NCI-H524 (cell line): ENCODE measurements at places on chromosomes 1 and 21.

- DNase-seq = peak; percentile 17
These were observed 503 bp upstream of the PIGM start for GRCh38 chr1:160032165-160032820.

- no peak for DNase-seq
These were observed at the start of gene SLAMF6 for GRCh38 chr1:160522622-160523345. Gene SLAMF6, minus strand, starts transcription at chr1:160523255. Its CDS starts 63 bp downstream, at chr1:160523192.

- peak; percentile 26 for DNase-seq
These were observed 39.0 kb downstream of the LRP8 start for GRCh38 chr1:53288790-53289429.

GRCh38 chr1:17438318-17439249 lies 893 bp downstream of the RCC2 start:
- peak; percentile 21 for DNase-seq

DNA sequence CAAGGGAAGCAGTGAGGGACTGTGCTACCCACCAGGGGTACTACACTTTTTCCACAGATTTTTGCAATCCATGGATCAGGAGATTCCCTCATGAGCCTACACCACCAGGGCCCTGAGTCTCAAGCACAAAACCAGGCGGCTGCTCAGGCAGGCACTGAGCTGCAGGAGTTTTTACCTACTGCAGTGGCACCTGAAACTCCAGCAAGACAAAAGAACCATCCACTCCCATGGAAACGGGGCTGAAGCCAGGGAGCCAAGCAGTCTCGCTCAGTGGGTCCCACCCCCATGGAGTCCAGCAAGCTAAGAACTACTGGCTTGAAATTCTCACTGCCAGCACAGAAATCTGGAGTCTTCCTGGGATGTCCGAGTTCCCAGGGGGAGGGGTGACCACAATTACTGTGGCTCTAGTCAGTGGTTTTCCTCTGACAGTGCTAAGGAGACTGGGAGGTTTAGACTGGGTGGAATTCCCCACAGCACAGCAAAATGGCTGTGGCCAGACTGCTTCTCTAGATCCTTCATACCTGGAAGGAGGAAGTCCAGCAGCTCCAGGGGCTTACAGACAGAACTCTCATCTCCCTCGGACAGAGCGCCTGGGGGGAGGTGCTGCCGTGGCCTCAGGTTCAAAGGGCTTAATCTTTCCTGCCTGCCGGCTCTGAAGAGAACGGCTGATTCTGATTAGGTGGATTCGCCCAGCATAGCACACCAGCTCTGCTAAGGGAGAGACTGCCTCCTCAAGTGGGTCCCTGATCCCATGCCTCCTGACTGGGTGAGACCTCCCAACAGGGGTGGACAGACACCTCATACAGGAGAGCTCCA lies 437.8 kb downstream of the LTN1 start:
- no peak for DNase-seq

DNA sequence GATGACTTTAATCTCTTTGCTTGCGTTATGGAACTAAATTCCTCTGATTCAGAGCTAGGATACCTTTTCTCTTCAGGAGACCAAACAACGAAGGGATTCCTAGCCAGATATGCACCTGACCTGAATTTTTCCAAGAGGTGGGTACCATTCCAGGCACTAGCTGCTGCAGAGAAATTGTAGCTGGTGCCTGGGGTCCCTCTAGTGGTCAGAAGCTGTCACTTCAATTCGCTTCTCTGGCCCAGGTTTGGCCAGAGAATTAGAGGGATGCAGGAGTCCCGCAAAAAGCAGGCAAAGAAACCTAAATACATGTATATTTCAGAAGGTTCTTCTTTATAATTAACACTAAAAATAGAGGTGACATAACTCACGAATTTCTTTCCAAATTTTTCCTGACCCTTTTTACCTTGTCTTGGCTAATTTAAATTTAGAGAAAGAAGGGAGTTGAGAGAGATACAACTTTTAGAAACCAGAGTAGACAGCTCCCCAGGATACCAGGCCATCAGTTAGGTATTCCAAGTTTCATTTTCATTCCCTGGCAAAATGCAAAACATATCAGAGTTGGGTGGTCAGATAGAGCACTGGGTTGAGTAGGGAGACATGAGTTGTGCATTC lies 9.6 kb downstream of the ACKR1 start:
- peak; percentile 59 for DNase-seq

GRCh38 chr1:156126630-156127534 lies 12.4 kb downstream of the LMNA start:
- DNase-seq = no peak

DNA sequence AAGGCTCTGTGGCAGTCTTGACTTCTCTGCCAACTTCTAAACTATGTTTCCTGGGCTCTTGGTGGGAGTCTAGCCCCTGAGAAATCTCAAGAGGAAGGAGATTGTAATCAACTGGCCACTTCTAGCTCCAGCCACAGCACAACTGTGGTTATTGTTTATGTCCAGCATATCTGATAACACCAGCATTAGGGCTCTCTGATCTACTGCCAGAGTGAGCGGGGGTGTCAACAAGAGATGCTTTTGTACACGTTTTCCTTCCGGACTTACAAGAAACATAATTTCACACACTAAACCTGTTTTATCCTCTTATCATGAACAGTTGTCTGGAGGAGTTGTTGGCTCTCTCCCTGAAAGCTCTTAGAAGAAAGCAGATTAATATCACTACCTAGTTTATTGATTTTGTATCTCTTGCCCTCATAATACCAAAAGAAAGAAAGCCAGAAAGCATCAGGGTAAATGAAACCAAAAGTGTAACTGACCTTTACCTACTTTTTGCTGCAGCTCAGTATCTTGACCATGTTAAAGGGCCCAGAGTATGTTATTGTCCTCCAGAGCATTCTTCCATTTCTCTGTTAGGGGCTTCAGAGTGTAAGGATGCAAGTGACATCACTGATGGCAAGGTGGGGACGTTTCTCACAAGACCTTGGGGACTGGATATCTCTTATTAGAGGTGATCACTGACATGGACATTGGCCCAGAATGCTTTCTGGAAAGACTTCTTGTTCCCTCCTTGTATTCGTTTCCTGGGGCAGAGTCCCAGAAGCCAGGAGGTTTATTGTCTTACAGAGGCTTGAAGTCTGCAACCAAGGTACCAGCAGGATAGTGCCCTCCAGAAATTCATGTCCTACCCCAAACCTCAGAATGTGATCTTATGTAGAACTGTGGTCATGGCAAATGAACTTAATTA lies 9.6 kb upstream of the SH2D1B start:
- DNase-seq = no peak

- DNase-seq = peak; percentile 40
These were observed 7.5 kb upstream of the WNT3A start for GRCh38 chr1:227999056-227999930.

DNA sequence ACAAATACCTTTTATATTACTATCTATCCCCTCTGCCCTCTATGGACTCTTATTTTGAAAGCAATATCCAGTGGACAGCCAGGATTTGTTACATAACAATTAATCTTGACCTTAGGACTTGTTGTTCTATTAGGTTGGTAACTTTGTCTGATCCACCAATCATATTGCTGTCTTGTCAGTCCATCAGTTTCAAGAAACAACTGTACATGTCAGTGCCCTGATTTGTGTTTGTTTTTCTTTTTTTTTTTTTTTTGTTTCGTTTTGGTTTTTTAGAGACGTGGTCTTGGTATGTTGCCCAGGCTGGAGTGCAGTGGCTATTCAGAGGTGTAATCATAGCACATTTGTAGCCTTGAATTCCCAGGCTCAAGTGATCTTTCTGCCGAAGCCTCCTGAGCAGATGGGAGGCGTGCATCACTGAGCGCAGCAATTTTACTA lies 1.5 kb upstream of the SCP2 start:
- DNase-seq = peak; percentile 41

GRCh38 chr1:9654051-9654833 lies 2.7 kb downstream of the PIK3CD start:
- DNase-seq = no peak

DNA sequence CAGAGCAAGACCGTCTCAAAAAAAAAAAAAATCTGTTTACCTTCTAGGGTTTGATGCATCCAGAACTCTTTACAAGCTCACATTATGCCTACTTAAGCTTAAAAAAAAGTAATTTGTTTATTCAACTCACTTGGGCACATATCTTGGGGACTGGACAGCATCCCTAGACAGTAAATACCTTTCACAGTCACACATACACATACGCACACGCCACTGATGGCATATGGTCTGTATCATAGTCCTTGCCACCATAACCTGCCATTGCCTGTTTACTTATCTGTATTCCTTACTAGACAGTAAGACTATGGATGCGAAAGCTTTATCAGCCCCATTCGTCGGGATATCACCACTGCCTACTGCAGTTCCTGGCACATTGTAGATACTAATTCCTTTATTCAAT lies 446.3 kb upstream of the RGS18 start:
- no peak for DNase-seq

- peak; percentile 61 for DNase-seq
These were observed 21.0 kb downstream of the SLC37A1 start for GRCh38 chr21:42534421-42535378.

DNA sequence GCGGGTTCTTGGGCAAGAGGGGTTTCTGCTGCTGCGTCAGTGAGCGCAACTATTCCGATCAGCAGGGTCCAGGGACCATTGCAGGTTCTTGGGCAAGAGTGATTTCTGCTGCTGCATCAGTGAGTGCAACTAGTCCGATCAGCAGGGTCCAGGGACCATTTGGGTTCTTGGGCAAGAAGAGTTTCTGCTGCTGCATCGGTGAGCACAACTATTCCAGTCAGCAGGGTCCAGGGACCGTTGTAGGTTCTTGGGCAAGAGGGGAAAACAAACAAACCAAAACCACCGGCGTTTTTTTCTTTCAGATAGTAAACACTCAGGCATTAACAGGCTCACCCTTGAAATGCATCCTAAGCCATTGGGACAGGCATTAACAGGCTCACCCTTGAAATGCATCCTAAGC lies 32.6 kb downstream of the SPATA6 start:
- no peak for DNase-seq

GRCh38 chr1:14113841-14114567 lies 414.0 kb downstream of the PRDM2 start:
- DNase-seq = peak; percentile 70

GRCh38 chr1:222107267-222107666 lies 365.4 kb upstream of the DUSP10 start:
- no peak for DNase-seq

DNA sequence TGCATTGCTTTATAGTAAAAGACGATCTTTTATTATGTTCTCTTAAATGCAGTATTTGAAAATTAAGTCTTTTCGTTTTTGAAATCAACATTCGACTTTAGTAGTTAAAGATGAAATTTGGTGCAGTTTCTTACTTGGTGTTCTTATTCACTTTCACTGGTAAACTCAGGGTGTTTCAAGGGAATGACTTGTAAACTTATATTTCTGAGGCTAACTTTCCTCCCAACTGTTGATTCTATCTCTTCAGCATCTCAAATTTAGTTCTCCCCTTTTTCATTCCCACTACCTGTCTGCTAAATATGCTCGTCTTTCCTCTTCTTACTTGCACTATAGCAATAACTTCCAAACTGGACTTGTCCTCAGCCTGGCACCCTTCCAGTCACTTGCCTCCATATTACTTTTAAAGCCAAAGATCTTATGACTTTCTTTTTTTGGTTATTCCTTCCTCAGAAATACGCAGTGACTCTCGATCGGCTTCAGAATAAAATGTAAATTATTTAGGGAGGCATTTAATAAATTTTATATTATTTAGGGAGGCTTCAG lies 988 bp downstream of the SLC35A3 start:
- DNase-seq = no peak
